ENCODE measurements at places on chromosomes 3 and 15.

DNA sequence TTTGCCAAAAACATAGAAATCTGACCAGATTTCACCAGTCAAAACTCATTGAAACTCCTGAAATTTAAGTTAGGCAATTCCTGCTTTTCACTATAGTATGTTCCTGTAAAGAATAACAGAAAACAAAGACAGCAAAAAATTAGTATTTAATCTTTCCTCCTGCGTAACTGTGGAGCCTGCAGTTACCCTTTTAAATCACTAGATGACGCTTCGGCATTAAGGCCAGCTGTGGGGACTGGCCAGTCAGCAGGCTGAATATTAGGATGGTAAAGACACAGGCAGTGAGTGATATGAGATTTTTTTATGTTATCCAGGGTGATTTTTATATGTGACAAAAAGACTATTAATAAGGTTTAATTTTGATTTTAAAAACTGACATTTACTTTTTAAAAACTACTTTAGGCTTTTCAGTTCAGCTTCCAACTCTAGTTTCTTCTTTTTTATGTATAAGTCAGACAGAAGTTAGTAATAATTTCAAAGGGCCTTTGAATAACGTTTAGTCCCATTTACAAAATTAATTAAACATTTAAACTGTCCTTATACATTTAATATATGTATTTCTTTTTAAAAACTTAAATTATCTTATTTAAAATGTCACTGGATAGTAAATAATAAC lies 165.1 kb downstream of the PPM1L start:
- DNase-seq, result no peak

DNA sequence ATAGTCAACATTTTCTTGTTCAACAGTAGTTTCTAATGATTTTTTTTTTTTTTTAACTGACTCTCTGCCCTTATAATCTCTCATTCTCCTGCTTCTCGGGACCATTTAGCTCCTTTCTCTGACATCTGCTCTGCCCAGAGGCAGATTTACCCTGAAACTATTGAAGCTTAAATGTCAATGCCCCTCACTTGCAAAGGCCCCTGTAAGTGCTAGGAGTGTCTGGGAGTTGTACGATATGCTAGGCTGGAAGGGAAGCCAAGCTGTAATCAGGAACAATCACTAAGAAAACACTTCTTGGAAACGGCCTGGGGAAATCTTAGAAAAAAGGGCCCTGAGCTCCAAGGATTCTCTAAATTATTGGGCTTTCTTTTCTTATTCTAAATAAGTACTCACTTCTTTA lies 5.8 kb upstream of the PLOD2 start:
- DNase-seq, result no peak

- no peak for DNase-seq
These were observed 48.7 kb downstream of the FBLN2 start for GRCh38 chr3:13597661-13598060.

DNA sequence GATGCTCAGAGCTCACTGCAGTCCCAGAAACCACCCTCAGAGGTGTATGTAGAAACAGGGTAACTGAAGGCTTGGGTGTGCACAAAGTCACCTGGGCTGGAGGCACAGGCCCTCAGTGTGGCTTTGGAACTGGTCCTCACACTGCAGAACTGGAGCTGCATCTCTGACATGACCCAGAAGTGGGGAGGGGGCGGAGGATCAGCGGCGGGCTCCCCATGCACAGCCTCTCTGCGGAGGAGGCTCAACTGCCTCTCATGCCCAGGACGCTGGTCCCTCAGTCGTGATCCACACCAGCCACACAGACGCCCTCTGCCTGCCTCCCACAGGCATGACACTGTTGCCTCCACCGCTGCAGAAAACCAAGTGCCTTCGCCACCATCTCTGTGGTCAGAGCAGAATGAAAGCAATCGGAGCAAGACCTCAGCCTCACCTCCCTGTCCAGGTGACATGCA lies 73.7 kb downstream of the TM2D3 start:
- no peak for DNase-seq

DNA sequence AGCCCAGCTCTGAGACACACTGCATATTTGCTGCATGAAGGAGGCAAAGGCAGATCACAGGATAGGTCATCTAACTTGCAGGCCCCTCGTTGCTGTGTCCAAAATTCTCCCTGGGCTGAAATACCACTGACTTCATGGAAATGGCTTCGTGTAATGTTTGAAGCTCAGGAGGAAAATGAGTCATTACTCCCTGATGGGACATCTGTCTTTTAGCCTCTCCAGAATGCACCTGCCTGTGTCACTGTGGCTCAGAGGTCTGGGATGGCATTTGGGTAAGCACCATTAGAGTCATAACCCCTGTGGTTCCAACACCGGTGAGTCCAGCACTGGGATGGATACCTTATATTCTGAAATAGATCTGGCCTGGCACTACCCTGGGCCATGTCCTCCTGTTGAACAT lies 51.5 kb downstream of the IL12A start:
- no peak for DNase-seq

- DNase-seq, result no peak
These were observed 123.5 kb upstream of the SAMMSON start for GRCh38 chr3:69876073-69876472.

DNA sequence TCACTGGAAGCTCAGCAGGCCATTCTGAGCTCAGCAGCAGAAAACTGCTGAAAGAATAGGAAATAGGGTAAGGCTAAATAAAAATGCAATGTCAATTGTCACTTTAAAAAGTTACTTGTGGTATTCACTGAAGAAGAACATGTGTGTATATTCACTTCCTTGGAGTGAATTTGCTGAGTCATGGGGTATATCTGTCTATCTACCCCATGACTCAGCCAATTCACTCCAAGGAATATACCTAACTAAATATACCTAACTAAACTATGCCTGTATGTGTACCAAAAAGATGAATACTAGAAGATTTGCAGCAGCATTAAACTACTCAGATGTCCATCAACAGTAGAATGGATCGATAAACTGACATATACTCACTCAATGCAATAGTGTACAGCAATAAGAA lies 69.5 kb upstream of the KCNAB1 start:
- DNase-seq, result no peak

DNA sequence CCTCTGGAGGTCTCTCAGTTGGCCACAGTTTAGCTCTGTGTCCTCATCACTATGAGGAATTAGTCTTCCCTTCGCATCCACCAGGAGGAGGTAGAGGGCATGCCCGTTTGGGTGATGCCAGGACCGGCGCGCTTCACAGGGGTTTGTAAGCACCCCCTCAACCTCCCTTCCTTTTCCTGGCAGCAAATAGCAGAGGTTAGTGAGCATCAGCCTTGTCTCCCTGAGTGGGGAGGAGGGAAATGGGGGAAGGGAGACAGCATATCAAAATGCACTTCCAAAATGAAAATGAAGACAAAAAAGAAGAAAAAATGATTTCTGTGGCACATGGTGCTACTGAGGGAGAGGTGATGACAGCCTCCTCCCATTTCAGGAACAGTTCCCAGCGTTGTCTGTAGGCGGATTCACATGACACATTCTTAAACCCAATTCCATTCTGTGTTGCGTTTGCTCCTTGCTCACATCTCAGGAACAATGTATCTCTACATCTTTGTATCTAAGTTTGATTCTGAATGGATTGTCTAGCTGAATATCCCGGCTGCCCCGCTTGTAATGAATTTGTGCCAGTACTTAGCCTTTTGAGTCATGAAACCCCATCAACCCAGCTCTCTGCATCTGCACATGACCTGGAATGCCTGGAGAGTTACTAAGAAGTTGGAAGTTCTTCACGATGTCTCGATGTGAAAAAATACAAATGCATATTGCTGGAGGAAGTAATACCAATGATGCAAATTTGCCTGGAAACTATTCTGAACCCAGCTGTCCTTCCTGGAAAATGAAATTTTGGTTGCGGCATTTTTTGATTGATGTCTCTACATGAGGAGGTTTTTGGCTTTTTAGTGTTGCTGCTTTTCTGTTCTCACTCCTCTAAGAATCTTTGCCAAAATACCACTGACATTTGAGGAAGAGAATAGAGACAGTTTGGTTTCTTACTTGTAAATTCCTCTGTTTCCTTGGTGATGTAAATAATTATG lies 45.2 kb downstream of the TYRO3 start:
- DNase-seq, result no peak

DNA sequence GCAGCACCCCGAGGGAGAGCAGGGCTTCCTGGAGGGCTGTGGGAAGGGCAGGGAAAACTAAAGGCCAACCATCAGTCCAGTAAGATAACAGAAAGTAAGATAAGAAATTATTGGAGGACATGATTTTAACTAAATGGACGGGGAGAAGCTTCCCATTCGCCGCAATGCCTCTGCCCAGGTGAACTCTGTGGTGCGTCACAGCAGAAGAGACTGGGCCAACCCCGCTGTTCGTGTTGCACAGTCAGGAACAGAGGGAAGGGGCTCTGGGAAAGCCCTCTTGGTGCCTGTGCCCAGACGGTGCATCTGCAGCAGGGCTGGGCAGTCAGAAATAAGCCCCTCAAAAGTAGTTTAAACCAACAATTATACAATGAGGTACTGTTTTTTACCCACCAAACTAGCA lies 284.1 kb downstream of the OCA2 start:
- DNase-seq, result no peak

GRCh38 chr3:14216257-14217048 lies 37.8 kb downstream of the LSM3 start:
- no peak for DNase-seq

- DNase-seq, result no peak
These were observed 111.0 kb downstream of the ADAMTS17 start for GRCh38 chr15:100230784-100231183.

DNA sequence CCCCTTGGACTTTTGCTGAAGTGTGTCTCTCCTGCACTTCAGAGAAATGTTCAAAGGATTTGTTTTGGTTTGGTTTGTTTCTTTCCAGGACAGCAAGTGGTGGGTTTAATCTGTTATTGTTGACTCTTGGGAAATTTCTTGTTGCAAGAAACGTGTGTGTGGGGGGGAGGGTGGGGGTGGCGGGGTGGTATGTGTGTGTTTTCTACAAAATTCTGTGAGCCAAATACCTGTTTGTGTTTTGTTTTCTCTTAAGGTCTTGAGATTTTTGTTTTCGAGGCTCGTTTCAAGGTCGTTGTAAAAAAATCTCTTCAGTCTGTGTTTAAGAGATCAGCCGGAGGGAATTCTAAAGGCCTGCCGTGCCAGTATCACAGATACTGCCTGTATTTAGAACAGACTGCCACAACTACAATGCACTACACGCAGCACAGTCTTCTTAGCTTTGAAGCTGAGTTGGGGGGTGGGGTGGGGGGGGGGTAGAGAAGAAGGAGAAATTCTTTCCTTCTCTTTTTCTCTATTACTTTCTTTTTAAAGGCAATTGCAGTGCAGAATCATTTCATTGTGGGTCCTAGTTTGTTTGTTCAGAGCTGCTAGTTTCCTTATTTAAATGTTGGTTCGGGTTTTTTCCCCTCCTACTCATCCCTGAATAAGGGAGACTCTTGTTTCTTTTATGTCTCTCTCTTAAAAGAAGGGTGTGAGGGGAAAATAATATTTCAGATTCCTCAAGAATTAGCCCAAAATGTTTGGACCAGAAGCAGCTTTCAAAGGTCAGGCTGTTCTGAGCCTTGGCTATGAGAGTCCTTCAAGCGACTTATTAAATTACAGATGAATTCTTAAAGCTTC lies 1.4 kb upstream of the BCL6 start:
- no peak for DNase-seq

DNA sequence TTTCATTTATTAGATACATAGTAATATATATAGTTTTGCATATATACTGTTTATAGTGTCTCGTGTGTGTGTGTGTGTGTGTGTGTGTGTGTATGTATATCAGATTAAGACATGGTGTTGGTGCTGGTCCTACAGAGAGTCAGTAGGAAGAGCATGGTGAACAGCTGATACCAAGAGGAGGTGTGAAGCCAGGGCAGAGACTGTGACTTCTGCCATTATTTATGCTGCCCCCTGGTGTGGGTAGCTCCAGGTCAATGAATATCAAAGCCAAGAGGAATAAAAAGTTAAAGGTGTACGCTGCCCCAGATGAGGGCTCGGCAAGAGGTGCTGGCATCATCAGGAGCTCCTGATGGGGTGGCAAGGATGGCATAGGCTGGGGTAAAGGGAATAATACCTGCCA lies 299.5 kb upstream of the RASGRP1 start:
- DNase-seq, result no peak

DNA sequence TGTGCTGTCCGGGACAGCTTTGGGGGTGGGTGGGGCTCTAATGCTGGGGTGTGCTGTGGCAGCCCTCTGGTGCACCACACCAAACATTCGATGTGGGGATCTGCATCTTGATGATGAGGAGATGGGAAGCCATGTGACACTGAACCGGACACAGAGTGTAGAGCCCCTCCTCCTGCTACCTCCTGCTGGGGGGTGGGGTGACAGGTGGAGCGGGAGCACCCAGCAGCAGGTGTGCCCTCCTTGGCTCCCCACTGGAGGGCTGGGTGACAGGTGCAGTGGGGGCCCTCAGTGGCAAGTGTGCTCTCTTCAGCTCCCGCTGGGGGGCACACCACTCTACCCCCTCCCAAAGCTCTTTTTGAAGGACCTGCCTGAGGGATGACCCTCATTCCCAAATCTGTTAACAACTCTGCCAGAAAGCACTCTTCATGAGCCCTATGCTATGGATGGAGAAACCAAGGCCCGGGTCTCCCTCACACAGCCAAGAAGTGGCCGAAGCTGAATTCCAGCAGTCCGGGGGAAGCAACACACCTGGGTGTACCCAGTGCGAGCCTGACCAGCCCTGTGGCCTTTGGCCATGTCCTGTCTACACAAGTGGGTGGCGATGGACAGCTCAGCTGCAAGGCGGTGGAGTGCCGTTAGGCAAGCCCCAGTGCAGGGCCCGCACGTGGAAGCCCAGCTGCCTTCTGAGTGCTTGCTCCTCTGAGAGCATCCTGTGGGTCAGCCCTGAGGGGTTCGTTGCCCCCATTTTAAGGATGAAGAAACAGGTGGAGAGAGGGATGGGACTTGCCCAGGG lies 609 bp upstream of the UROC1 start:
- no peak for DNase-seq

DNA sequence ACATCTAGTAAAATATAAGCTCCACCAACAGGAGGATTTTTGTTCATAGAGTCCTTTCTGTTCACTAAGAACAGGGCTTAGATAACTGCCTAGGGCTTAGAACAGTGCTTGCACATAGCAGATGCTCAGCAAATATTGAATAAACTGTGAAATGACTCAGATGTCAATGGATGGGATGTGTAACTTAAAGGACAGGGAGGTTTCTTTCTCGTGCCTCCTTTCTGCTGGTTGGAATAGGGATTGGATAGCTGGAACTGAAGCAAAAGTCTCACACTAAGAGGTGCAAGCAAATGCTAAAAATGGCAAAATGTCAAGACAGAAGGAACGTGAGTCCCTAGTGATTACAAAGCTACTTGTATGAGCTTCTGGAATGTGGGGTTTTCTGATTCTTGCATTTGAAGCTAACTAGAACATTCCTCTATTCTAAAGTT lies 392.8 kb upstream of the WNT5A start:
- no peak for DNase-seq

- no peak for DNase-seq
These were observed 794.8 kb downstream of the MCTP2 start for GRCh38 chr15:95025924-95026728.

Measured in cortex of kidney (tissue), 1 donor.